ENCODE measurements at places on chromosomes 7 and 10. TPM values are rescaled to one million over a fixed set of nuclear protein-coding genes. Genes with fewer than 3 reads are reported as not detected.

Gene HOXA13
- polyA plus RNA-seq = 0.01 TPM

Gene DGKI
- 1.8 TPM for polyA plus RNA-seq

Gene ATG9B
- polyA plus RNA-seq = 2.1 TPM

Gene NME8
- 0.18 TPM for polyA plus RNA-seq

Gene AKR1C2
- polyA plus RNA-seq = 7.2 TPM

Gene TMEM213
- 48.3 TPM for polyA plus RNA-seq

Gene SAMD9
- polyA plus RNA-seq = 6.6 TPM

Gene NUTM2D
- 11.9 TPM for polyA plus RNA-seq

Gene NRCAM
- polyA plus RNA-seq = 20.8 TPM

Gene AGFG2
- 16.9 TPM for polyA plus RNA-seq

Gene TMEM184A
- polyA plus RNA-seq = 6.0 TPM

Gene AMPH
- polyA plus RNA-seq = 16.7 TPM

Gene CNNM1
- 1.9 TPM for polyA plus RNA-seq

Gene PTN
- 236 TPM for polyA plus RNA-seq

Gene MTPN
- polyA plus RNA-seq = 150 TPM

Gene EBLN1
- not detected for polyA plus RNA-seq

Gene UNC5B
- 54.5 TPM for polyA plus RNA-seq

Gene TMEM236
- polyA plus RNA-seq = 0.31 TPM

Gene COBL
- 17.4 TPM for polyA plus RNA-seq

Gene SH2D4B
- polyA plus RNA-seq = 0.07 TPM

All from right renal pelvis (tissue), 4 donors.